HS-5 (cell line): ENCODE measurements at places on chromosomes 16 and 17.

GRCh38 chr16:82263521-82264143 is 93.6 kb upstream of the MPHOSPH6 start:
- DNase-seq, result peak; percentile 5

- no peak for DNase-seq
These were observed 32.3 kb downstream of the SMIM36 start for GRCh38 chr17:55478971-55479370.

GRCh38 chr16:75550211-75550662 is 5.8 kb downstream of the TMEM231 start:
- no peak for DNase-seq

GRCh38 chr16:71408536-71408935 is 33.3 kb downstream of the TLE7 start:
- DNase-seq, result no peak

DNA sequence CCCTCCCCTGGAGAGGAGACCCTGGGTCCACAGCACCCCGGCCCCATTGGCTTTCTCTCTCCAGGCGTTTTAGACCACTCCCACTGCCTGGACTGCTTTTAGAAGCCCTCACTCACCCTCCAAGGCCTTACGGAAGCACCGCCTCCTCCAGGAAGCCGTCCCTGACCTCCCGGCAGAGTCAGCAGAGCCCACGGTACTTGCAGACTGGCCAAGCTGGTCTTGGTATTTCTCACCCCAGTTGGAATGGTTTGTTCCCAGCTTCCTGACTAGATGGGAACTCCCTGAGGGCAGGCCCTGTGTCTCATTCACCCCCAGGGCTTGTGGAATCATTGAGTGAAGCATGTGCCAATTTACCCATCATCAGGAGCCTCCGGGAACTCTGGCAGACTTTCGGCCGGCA is 9.2 kb downstream of the SCGB1C2 start:
- DNase-seq, result no peak

DNA sequence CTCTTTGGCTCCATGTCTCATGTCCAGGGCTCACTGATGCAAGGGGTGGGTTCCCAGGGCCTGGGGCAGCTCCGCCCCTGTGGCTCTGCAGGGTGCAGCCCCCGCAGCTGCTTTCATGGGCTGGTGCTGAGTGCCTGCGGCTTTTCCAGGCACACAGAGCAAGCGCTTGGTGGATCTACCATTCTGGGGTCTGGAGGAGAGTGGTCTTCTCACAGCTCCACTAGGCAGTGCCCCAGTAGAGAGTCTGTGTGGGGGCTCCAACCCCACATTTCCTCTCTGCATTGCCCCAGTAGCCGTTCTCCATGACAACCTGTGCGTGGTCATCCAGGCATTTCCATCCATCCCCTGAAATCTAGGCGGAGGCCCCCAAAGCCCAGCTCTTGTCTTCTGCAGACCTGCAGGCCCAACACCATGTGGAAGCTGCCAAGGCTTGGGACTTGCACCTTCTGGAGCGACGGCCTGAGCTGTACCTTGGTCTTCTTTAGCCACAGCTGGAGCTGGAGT is 5.2 kb downstream of the IL32 start:
- no peak for DNase-seq

- DNase-seq, result no peak
These were observed 24.8 kb downstream of the RANBP10 start for GRCh38 chr16:67781565-67781921.

- DNase-seq, result no peak
These were observed 297 bp upstream of the SLFN13 start for GRCh38 chr17:35448899-35449227.

GRCh38 chr17:21517538-21518293 is 141.6 kb downstream of the KCNJ12 start:
- no peak for DNase-seq

DNA sequence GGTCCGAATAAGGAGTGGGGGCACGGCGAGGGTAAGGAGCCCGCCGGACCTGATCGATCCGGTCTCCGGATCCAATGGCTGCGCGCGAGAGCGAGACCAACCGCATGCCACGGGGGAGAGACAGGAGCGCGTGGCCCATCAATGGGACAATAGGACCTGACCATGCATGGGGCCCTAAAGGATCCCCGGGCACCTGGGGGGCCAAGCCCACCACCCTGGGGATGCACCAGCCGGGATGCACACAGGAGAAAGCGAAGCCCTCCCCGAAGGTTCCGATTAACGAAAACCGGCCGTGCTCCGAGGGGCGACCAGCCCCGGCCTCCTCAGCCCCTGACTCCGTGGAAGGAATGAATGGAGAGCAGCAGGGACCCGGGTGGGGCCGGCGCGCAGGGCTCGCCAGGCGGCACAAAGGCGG is 525 bp downstream of the JPT1 start:
- DNase-seq, result no peak

GRCh38 chr16:50765260-50765659 is 23.4 kb downstream of the CYLD start:
- no peak for DNase-seq

DNA sequence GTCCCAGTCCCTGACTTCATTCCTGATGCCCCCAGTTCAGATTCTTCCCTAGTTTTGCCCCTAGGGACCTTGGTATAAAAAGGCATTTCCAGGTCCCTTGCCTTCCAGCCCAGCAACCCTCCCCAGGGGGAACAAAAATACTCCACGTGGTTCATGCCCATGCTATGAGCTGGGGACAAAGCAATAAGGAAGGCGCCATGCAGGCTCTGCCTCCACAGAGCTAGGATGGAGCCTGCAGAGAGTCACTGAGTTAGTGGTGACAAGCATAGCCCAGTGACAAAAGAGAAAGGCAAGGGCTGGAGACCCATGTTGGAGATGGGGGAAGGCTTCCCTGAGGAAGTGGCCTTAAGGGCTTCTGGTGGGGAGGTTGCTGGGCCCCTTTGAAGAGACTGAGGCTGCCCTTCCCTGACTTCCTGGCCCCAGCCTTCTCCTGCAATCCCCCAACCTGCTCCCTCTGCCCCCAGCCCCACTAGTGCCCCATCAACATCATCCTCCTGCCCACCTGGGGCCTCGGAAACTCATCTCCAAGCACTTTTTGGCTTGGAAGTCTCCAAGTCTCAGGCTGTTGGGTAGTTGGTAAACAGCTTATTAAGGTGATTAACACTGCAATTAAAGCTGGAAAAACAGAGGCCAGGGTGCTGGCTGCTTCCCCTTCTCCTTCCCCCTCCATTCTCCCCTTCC is 9.6 kb downstream of the DLX3 start:
- no peak for DNase-seq

- DNase-seq, result no peak
These were observed 15.0 kb upstream of the TOB1 start for GRCh38 chr17:50881182-50881581.

DNA sequence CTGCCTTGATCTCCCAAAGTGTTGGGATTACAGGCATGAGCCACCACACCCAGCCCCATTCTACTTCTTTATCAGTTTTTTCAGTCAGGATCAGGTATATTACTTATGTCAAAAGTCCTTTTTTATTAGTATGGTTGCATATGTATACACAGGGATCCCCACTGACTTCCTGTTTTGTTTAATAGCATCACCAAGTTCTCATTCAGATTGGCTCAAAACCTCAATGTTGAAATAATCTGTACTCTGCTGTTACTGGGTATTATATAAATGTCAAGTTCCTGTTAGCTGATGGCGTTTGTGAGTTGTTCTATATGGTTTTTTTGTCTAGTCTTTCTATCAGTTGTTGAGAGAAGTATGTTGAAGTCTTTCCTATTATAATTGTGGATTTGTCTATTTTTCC is 168.5 kb downstream of the BCAS3 start:
- no peak for DNase-seq

DNA sequence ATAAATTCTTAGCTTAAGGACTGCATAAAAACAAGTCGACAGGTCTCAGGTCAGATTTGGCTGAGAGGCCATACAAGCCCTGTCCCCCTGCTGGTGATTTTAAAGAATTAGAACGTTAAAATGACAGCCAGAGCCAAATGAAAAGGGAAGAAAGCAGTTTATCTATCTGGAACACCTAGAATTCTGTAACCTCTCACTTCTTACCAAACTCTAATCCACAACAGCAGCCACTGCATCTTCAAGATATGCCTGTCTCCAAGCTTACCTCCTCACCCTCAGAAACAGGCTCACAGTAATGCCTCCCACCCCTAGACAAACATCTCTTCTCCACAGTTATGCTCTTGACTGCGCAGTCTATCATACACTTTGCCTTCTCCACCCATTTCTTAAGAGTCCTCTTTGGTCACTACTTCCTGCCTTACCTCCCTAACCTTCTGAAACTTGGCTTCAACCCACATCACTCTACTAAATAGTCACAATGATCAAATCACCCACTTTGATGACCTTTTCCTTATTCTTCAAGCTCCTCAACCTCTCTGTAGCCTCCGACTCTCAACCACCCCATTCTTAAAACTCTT is 14.2 kb downstream of the ANKFY1 start:
- DNase-seq, result no peak

- DNase-seq, result no peak
These were observed 44.6 kb upstream of the GSE1 start for GRCh38 chr16:85568519-85568918.

- no peak for DNase-seq
These were observed at the start of gene ZNF768 for GRCh38 chr16:30526137-30526822. Gene ZNF768, minus strand, starts transcription at chr16:30526566. Its CDS starts 153 bp downstream, at chr16:30526413.

GRCh38 chr16:28304214-28304613 is 11.9 kb downstream of the SBK1 start:
- no peak for DNase-seq

GRCh38 chr17:494601-495265 is 142.1 kb upstream of the RPH3AL start:
- no peak for DNase-seq

- no peak for DNase-seq
These were observed 2.5 kb downstream of the RNF166 start for GRCh38 chr16:88703486-88704309.

DNA sequence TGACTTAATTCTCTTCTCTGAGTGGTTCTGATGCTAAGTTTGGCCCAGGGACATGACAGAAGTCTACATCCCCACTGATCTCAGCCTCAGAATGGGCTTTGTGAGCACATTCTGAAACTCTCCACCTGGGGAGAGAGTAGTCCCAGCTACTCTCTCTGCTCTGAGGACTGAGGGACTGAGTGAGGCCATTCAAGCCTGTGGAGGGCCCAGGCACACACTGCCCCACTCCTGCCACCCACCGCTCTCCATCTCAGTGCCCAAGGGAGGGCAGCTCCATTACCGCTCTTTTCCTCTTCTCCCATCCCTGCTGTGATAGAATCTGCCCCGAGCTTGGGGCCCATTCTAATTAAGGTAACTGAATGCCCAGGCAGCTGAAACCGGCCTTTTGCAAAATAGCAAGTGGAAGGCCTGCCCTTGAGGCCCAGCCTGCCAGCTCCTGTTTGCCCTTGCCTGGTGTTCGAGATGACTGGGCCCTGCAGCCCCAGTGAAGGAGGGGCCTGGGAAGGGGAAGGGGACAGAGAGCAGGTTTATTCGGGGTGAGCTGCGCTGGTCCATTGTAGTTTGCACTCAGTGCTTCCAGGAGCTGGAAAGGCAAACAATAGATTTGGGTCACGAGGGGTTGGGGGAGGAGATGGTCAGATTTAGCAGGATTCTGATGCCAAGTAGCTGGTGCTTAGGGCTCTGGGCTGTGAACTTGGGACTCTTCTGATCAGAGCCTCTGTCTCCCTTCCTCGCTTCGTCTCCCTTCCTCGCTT is 76.2 kb downstream of the RAB11FIP4 start:
- DNase-seq, result no peak

DNA sequence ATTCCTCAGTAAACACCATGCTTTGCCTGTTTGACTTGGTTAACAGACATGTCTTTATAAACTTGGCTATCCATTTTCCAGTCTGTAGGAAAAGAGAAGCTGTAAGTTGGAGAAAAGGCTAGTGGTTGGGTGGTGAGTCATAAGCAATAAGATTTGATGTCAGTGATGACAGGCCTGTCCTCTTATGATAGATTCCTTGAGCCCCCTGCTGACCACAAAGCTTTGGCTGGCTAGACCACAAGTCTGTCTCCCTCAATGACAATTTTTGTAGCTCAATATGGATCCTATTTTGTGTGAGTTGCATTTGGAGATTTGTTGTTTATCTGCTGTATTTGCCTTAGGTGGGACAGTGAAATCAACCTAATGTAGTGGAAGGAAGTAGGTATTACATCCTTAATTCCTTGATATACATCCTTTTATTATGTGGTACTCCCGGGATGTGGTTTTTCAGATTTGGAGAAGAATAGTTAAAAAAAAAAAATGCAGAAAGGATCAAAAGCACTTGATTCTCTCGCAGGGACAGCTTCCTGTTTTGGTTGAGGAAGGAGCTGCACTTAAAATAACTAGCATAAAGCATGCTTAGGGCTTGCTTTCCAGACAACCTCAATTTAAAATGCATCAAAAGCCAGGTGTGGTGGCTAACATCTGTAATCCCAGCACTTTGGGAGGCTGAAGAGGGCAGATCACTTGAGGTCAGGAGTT is 67.4 kb downstream of the SIAH1 start:
- peak; percentile 20 for DNase-seq

DNA sequence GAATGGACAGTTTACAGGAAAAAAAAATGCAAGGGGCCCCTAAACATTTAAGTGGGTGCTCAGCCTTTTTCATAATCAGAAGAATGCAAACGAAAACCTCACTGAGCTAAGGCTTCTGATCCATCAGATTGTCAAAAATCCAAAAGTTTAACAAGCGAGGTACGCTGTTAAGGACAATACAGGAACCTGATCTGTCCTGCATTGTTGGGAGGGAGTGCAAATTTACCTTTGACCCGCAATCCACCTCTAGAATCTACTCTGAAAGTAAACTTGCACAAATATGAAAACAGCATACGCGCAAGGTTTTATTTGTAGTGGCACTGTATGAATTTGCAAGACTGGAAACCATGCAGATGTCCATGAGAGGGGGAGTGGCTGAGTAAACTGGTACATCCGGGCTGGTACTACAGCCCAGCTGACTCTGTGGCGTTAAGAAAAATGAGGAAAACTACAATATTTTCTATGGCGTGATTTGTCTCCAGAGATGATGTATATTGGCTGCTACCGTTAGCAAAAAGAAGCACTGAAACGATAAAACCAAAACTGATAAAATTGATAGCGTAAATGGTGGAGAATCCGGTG is 28.8 kb upstream of the ST6GALNAC1 start:
- no peak for DNase-seq

DNA sequence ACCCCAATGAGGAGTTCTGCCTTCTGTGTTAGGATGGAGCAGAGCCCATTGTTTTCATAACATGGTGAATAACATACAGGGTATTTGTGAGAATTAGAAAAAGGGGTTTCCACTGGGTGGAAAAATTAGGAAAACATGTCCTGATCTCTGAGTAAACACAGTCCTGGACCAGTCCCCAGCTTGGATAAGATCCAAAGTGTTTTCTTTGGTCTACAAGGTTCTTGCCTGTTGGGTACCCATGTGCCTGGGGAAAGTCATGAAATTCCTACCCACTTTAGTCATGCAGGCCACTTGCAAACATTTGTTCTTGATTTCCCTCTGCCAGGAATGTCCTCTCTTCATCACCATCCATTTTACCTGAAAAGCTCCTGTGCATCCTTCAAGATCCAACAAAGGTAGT is 164.8 kb upstream of the DYNLRB2 start:
- no peak for DNase-seq

DNA sequence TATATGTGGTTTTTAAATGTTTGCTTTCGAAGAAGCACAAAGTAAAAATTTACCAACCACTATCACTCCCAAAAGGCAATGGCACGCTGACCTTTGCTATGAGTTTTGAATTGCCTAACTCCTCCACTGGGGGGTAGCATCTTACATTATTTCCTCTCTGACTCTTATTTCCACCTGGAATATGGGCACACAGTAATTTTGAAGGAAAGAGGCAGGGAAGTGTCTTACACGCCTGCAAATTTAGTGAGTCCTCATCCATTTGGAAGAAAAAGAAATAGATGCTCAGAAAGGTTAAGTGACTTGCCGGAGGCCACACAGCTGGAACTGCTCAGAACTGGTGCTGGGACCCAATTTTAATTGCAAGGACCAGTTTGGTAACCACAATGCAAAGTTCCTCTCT is 29.9 kb upstream of the IRX6 start:
- no peak for DNase-seq
